ENCODE measurements at places on chromosomes 4 and X.

- DNase-seq, result no peak
Observed at GRCh38 chrX:57930051-57930450, 19.8 kb upstream of the ZXDA start.

DNA sequence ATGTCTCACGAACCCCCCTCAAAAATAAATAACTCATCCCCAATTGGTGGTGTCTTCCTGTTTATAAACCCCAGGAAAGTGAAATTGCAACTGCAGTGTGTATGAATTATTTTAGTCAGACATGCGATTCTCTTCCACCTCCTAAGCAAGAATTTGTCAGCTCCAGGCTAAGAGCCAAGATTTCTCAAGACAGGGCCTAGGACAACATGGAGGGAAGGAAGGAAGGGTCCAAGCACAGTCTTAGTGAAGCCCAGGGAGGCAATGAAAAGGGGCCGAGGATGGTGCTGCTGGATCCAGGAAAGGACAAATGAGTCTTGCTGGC is 20.0 kb downstream of the SH3KBP1 start:
- DNase-seq, result no peak

GRCh38 chr4:22233230-22233629 is 282.6 kb downstream of the ADGRA3 start:
- no peak for DNase-seq

DNA sequence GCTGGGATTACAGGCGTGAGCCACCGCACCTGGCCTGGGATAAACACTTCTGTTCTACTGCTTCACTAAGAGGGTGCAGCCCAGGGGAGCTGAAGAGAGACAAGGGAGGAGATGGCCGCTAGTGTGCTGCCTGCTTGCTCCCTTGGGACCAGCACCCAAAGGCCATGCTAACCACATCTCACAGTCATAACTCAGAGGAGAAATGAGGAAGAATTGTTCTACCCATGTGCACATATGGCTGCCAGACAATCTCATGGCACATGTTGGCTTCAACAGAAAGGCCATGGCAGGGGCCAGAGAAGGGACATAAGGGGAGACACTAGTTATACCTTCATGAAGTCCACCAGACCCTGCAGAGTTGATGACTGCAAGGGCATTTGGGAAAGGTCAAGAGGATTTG is 22.4 kb downstream of the CLDN22 start:
- DNase-seq, result no peak

- peak; percentile 8 for DNase-seq
Observed at GRCh38 chr4:2256781-2257191, 5.1 kb downstream of the MXD4 start.

GRCh38 chrX:16705370-16705769 is 7.1 kb downstream of the CTPS2 start:
- no peak for DNase-seq

DNA sequence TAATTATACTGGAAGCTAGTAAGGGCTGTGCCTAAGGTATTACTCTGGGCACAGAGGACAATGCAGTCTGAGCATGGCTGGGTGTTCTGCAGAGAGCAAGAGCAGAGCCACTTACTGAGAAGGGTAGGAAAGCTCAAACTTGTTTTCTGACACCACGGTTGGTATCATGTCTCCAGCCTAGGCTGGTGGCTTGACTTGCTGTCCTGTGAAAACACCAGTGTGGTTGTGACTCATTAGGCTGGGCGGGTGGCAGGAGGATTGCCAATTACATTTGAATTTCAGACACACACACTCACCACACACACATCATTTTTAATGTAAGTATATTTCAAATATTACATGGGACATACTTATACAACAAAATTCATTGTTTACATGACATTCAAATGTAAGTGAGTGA is 19.7 kb upstream of the MTM1 start:
- DNase-seq, result no peak

DNA sequence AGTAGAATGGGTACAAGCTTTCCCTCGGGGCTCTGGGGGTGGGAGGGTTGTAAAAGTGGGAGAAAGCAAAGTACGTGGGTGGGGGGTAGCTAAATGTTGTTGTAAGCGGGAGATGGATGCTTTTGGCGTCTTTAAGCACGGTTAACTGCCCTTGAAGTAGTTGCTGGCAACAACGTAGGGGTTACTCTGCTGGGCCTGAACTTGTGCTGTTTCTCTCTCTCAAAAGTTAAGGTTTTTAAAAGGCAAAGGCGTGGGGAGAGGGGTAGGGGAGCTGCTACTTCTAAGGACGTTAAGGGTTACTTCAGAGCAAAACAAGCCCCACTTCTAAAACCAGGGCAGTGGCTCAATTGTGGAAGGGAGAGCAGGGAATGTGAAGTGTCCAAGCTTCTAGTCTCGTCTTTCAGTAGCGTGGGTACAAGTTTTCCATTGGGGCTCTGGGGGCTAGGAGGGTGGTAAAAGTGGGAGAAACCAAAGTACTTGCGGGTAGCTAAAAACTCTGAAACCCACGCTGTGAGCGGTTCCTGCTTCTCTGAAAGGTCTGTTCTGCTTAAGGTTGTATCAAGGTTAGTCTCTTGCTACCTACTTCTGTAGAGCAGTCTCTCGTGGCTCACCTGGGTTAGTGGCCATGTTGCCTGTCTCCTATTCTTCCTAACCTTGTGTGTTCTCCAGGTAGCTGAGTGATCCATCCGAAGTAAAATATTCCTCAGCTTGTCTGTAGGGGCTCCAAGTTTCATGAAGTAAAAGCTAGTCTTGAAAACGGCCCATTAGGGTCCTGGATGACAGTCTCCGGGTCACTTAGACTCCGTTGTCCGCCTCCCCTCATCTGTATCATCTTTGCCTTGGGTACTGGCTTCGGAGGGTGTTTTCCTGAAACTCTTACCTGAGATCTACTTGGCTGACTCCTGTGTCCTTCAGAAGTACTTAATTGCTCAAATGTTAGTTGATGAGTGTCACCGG is 1.7 kb upstream of the WDR1 start:
- no peak for DNase-seq

DNA sequence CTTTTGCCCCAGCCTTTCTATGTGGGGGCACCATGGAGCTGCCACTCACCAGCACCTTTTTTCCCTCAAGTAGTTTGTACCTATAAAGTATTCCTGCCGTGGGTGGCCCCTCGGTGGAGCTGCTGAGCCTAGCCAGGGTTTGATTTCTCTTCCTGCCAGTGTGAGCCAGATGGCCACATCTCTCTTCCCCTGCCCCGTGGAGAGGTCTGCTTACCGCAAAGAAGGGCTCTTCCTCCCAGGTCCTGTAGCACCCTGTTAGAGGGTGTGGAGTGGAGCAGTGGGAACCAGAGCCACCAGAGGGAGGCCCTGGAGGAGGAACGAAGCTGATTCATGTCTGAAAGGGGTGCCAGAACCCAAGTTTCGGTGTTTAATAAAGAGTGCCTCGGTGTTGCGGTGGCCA is 95.4 kb downstream of the PTTG2 start:
- no peak for DNase-seq

- DNase-seq, result no peak
Observed at GRCh38 chr4:86857341-86858052, 8.3 kb upstream of the SLC10A6 start.

- no peak for DNase-seq
Observed at GRCh38 chr4:55079451-55080173, 45.8 kb downstream of the KDR start.

DNA sequence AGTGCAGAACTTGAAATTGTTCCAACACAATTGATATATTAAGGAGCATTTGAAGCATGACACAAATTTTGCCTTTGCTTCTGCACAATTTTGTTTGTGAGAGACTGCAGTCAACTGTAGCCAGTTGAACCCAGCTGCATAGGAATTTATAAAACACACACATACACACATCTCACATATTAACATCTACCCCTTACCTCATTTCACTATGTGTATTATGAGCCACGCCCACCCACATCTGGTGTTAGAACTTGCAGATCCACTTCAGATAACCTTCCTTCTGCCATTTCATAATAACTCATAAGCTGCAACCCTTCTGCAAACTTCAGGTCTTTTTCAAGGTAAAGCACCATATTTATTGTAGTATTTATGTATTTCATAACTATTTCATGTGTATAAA is 188.1 kb upstream of the WDFY3 start:
- DNase-seq, result no peak

GRCh38 chrX:25295466-25295865 is 279.7 kb upstream of the ARX start:
- no peak for DNase-seq

- DNase-seq, result no peak
Observed at GRCh38 chrX:41110801-41111625, 25.8 kb downstream of the USP9X start.

DNA sequence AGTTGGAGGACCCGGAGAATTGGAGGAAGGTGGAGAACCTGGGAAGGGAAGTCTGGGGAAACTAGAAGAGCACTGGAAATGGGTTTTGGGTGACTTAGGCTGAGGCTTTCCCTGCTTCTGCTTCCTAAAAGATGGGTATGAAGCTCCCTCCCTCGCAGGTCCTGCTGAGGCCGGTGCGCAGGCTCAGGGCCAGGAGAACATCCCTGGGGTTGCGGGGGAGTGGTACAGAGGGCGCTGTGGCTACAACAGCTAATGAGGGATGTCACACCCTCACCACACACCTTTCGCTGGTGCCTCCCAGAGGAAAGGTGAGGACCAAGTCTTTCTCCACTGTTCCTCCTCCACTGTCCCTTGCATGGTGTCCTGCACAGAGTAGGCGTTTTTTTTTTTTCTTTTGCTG is 15.8 kb downstream of the APLN start:
- DNase-seq, result no peak

GRCh38 chr4:41185614-41186592 is 28.4 kb downstream of the APBB2 start:
- DNase-seq, result no peak

GRCh38 chrX:45851434-45851991 is 650.8 kb upstream of the DIPK2B start:
- DNase-seq, result peak; percentile 13

DNA sequence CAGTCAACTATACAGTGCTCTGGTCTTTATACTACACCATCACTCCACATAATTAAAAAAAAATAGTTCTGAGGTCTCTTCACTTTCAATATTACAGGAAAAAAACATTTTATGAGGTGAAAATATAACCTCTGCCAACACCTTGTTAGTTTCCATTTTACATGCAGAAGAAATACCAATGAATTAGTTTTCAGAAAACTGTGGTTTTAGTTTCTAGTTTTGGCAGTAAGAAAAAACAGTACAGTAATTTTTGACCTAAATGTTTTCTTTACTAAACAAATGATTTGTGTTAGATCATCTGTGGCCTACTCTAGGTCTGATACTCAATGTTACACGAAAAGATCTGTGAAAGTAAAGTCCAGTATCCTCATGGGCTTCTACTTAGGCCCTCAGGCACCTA is 10.0 kb downstream of the SULT1E1 start:
- no peak for DNase-seq

GRCh38 chr4:579543-580175 is 3.6 kb upstream of the TMEM271 start:
- DNase-seq, result no peak

DNA sequence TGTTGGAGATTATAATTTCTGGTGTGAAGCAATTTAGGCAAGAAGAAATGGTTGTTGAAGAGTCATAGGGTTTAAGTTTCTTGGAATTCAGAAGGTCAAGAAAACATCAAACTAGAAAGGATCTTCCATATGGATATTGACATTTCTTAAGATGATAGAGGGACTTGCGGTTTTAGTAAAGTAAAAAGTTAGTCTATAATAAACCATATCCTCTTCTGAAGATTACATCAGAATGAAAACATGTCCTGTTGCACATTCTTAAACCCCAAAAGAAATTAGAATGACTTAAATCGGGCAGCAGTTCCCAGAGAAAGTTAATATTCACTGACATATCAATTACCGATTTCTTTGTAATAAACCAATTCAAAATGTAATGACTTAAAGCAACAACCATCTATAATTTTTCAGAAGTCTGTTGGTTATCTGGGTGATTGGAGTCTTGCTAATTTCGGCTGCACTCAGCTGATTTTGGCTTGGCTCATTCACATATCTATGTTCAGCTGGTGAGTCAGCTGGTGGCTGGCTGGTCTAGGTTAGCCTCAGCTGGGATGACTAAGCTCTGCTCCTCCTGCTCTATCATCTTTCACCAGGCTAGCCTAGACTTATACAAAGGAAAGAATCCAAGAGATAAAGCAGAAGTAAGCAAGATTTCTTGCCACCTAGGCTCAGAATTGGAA is 24.4 kb upstream of the DYNLT3 start:
- no peak for DNase-seq

DNA sequence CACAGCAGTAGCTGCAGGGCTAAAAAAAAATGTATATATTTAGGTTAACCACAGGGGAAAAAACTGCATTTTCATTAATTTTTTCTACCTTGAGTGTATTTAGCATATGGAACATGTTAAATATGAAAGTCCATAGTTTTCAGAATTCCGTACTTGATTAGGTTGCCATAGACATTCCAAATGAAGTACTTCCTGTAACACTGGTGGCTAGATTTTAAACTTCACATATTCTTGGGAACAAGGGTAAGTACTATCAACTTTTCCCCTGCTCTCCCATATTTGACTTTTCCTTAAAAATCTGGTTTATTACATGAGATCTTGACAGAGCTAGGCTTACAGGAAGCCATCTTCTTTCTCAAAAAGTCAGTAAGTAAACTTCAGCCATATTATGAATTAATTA is 9.8 kb downstream of the SLC7A11 start:
- DNase-seq, result no peak

GRCh38 chr4:75235359-75235951 is 278.7 kb downstream of the RCHY1 start:
- DNase-seq, result no peak

DNA sequence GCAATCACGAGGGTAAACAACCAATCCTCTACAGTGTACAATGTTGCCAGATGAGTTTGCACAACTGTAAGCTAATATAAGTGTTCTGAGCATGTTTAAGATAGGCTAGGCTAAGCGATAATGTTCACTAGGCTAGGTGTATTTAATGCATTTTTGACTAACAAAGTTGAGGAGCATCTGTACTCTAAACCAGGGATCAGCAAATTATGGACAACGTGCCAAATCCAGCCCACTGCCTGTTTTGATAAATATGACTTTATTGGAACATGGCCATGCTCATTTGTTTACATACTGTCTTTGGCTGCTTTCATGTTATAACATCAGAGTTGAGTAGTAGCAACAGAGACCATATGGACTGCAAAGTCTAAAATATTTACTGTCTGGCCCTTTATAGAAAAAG is 46.3 kb upstream of the ARHGEF6 start:
- DNase-seq, result no peak

All from central memory CD8-positive, alpha-beta T cell (primary cell).